AG08395 (cell line): ENCODE measurements at places on chromosomes 7 and 10.

DNA sequence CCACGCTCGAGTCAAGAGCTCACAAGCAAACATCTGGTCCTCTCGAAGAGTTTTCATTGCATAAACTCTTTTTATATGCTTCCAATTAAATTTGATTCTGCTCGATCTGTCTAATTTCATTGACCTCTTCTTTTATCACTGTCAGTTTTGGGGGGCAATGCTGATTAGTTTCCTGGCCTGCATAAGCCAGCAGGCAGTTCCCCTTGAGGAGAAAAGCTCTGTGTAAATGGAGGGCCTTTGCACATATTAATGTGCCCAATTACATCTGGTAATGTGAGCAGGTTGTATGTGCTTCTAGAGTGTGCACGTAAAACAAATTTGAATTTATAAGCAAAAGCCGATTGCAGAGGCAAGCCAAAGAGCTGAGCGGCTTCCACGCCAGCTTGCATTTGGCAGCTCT lies 210.3 kb downstream of the ABCA13 start:
- no peak for DNase-seq

DNA sequence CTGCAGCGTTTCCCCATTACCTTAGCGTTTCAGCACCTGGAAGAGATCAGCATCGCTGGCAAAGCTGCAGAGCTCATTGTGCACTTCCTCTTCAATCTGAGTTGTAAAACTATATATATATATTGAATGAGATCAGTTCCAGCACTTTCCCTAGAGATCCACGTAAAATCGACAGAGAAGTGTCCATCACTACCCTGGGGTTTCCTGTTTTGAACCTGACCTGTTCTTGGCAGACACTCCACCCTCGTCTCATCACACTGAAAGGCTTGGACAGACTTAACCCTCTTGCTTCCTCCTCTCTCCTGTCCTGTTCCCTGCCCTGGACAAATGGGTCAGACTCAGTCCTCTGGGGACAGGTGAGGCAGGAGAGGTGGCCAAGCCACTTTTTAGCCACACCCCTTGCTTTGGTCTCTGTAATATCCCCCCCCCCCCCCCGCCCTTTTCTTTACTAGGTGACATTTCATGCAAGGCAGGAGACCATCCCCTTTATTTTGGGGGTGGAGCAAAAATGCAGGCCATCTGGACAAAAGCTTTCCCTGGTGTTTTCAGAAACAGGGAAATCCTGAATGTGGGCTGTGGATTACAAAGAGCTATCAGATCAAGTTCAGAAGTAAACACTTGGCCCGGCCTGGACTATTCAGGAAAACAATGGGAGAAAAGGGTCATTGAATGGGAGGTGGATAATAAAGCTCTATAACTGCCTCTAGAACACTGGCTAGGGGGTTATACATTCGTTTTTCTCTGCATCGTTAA lies 83.7 kb upstream of the KDM7A start:
- DNase-seq, result no peak

DNA sequence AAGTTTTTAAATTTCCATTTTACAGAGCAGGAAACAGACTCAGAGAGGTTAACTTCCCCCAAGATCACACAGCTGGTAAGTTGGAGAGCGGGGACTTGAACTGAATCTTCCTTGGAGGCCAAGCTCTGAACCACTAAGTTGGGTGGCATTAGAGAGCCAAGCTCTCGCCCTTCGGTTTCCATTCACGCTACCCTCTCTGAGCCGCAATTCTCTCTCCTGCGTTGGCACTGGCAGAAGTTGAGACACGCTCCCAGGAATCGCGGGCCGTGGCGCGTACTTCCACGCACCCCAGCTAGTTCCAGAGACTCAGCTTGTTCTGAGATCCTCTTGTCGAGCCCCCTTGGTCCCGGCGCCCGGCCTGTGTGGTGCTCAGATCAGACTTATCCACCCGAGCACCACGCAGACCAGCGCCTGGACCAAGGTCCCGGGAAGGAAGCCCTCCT lies 29.3 kb upstream of the VAX1 start:
- no peak for DNase-seq

- DNase-seq, result no peak
Observed at GRCh38 chr10:21060626-21061025, 163.5 kb upstream of the NEBL start.

DNA sequence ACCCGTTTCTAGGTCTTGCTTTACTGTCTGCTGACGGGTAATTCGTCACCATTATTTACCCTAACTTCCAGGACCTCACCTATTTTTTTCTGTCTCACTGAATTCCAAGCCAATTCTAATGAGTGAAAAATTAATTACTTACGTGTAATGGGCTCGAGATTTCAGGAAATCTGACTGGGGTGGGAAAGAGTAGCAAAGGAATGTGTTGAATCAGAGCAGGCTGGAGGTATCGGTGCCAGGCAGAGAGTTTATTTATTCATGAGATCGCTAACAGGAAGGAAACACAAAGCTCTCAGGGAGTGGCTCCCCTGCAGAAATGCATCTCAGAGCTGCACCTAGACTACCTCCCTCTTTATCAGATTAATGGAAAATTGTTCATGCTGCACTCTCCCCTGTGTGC lies 4.0 kb upstream of the DIP2C start:
- DNase-seq, result no peak

DNA sequence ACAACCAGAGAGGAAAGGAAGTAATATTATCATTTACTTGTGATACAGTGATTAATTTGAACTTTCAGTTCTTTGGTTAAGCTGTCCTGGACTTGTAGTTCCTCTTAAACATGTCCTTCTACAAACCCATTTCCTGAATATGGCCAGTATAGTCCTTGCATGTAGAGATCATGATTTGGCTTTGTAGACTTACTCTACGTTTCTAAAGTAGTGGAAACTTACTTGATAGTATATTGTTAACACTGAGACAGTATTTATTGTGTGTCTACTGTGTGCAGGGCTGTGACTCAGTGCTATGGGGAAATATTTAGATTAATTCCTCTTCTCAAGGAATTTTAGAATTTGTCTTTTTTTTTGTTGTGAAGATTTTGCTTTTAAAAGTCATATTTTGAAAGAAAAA lies 109.5 kb downstream of the NRF1 start:
- peak; percentile 5 for DNase-seq

- DNase-seq, result no peak
Observed at GRCh38 chr10:13092291-13093102, 7.5 kb upstream of the OPTN start.

- DNase-seq, result no peak
Observed at GRCh38 chr10:16752099-16752498, 65.1 kb downstream of the RSU1 start.

GRCh38 chr10:74086317-74086716 lies 64.3 kb downstream of the AP3M1 start:
- DNase-seq, result no peak

DNA sequence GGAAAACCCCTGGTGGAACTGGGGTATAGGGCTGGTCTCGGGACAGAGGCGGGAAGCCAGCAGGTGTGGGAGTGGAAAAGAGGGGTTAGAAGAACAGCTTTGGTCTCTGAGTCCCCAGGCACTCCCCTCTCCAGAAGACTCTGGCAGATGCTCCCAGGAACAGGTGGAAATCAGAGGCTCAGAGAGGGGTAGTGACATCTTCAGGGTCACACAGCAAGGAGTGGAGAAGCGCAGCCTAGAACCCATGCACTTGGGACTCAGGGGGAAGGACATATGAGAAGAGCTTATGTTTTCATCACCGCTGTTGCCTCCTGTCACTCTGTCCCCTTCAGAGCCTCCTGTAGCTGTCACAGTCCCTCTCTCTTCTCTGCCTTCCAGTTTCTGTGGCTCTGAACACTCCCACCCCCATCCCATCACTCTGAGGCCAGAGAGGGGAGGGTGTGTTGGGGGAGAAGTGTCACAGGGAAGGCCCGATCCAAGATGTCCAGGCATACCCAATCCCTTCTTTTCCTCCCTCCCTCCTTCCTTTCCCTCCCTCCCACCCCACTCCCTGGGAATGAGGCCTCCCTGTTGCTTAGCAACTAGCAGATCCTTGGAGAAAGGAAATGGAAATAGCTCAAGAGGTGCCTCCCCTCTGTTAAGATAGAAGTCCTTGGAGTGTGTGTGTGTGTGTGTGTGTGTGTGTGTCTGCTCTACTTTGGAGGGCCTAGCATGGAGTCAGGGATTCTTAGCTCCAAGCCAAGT lies 32.0 kb downstream of the SRRM3 start:
- no peak for DNase-seq

DNA sequence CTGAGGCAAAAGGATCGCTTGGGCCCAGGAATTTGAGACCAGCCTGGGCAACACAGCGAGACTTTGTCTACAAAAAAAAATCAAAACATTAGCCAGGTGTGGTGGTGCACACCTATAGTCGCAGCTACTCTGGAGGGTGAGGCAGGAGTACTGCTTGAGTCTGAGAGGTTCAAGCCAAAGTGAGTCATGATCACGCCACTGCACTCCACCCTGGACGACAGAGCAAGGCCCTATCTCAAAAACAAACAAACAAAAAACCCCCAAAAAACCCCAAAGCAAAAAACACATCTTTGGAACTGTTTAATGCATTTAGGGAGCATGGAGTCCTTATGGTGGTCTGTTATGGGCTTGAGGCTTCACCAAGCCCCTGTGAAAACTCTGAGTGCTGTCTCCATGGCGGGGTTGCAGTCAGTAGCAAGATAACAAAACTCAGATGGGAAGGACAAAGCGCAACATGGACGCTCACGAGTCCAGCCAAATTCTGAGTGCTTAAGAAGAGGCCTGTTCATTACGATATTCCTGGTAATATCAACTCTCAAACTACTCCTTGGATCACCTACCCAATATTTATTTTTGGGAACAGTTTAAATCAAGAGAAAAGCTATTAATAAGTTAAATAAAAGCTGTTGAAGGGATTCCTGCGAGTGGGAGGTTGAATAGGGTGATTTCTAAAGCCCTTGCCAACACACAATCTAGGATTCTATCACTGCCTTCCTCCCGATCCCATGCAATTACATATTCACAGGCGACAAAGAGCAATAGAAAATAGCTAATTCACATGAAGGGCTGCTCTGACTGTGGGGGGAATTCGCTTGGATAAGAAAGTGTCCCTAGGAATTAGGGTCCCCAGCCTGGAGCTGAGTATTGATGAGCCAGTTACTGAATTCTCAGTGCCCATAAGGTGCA lies 123.3 kb downstream of the HIPK2 start:
- no peak for DNase-seq
